ENCODE measurements at places on chromosomes 6 and 20.

DNA sequence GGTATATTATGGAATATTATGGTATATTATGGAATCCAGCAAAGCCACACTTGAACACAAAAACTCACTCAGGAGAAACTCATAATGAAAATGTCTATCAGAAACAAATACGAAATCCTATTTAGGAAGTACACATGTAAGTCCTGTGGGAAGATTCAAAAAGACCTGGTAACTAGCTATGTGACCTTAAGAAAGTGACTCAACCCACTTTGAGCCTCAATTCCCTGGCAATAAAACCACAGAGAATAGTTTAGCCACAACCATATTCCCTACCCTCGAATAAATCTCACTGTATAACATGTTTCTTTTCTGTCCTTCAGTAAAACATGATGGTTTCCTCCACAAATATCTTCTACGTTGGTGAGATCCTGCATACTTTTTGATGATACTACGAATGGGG lies 56.4 kb downstream of the ZMYND8 start:
- no peak for DNase-seq

DNA sequence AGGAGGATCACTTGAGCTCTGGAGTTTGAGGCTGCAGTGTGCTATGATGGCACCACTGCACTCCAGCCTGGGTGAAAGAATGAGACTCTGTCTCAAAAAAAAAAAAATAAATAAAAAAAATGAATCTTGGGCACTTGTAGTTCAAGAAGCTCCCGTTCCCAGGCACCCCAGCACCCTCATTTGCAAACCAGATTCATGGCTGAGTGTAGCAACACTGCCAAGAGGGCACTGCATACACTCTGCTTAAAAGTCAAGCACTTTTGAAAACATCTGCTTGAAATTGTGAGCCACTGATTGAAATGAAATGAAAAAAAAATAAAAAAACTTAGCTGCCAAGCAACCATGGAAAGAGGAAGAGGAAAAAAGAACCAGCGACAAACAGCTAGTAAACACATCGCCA lies 124.7 kb upstream of the SASH1 start:
- no peak for DNase-seq

DNA sequence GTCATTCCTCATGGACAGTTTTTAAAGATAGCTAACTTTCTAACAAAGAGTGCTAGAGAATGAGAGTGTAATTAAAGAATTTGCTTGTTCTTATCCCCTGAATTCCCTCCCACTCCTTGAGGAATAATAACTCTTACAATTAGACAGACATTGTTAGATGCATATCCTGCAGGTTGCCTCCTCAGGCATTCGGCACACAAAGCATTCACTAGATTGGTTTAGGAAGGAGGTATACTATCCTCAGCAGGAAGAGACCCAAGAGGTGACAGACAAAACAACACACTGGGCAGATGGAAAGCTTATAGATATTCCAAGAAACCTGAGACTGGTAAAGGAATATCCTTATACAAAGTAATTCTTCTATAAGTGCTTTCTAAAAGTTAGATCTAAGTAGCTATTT lies 109.1 kb upstream of the FAM184A start:
- DNase-seq, result no peak

- no peak for DNase-seq
Measured at GRCh38 chr6:136550045-136550329, 235 bp downstream of the MAP7 start.

GRCh38 chr6:90096818-90097217 lies 199.8 kb downstream of the BACH2 start:
- DNase-seq, result no peak

GRCh38 chr6:157996201-157996712 lies 14.6 kb downstream of the SYNJ2 start:
- no peak for DNase-seq

- DNase-seq, result no peak
Measured at GRCh38 chr6:1407499-1407990, 18.2 kb downstream of the FOXF2 start.

DNA sequence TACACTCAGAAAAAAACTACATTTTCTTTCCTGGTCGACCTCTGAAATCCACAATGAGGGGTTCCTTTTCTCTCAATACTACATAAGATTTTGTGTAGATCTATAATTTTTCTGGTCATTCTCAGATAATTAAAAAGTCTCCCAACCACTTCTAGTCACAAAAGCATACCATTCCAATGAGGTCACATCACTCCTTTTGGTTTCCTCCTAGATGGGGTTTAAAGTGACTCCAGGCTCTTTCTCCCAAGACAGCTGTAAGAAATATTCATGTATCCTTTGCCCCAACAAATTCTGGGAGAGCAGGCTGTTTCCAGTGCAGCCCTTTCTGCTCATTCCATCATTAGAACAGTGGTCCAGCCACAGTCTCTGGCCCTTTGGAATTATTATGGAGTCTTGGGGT lies 43.1 kb upstream of the BEND6 start:
- no peak for DNase-seq

DNA sequence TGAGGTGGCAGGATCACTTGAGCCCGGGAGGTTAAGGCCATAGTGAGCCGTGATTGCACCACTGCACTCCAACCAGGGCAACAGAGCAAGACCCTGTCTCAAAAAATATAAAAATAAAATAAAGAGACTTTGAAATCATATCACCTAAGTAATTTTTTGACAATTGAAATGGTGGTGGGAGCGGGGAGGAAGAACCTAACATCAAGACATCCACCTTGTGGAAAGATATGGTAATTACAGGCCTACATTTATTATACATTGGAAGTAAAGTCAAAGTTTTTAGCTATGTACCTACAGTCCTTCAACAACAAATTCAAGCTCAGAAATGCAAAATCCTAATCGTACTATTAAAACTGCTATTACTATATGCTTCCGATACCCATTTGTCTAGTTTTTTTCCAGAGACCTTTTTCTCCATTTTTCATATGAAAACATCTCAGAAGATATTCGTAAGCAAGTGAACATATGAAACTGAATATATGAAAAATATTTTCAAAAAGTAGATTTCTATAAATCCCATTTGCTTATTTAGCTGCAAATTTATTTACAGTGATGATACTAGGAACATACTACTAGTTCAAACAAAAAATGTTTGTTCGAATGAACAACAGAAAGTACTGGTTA lies 83.3 kb downstream of the SYCP2 start:
- DNase-seq, result no peak

DNA sequence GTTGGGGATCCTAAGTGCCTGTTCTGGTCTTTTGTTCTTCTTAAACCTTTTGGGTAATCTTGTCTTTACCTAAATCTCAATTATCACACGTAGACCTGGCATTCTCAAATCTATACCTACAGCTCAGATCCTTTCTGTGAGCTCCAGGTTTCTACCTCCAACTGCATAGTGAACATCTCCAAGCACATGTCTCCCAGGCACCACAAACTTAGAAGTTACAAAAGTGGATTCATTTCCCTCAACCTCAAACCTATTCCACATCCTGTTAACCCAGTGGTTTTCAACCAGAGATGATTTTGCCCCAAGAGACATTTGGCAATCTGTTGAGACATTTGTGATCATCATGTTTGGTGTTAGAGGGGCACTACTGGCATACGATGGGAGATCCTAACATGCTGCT lies 183.5 kb downstream of the TENT5A start:
- no peak for DNase-seq

GRCh38 chr20:44736170-44737021 lies 9.3 kb upstream of the KCNK15 start:
- no peak for DNase-seq

DNA sequence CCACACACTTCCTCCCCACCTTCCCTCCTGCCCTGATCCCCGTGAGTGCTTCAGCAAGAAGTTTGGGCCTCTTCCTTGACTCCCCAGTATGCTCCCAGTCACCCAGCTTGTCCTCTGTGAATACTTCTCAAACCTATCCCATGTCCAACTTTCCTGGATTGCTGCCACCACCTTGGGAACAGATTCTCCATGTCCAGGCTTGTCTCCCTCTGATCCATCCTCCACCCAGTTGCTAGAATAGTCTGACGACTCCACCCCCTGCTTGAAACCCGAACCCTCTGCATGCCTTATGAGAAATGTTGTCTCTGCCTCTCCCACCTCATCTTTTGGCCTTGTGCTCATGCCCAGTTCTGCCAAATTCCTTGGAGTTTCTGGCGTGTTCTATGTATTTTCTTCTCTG lies 108.0 kb downstream of the PPP1R14C start:
- DNase-seq, result no peak

- DNase-seq, result no peak
Measured at GRCh38 chr6:13488896-13489237, 1.5 kb upstream of the GFOD1 start.

DNA sequence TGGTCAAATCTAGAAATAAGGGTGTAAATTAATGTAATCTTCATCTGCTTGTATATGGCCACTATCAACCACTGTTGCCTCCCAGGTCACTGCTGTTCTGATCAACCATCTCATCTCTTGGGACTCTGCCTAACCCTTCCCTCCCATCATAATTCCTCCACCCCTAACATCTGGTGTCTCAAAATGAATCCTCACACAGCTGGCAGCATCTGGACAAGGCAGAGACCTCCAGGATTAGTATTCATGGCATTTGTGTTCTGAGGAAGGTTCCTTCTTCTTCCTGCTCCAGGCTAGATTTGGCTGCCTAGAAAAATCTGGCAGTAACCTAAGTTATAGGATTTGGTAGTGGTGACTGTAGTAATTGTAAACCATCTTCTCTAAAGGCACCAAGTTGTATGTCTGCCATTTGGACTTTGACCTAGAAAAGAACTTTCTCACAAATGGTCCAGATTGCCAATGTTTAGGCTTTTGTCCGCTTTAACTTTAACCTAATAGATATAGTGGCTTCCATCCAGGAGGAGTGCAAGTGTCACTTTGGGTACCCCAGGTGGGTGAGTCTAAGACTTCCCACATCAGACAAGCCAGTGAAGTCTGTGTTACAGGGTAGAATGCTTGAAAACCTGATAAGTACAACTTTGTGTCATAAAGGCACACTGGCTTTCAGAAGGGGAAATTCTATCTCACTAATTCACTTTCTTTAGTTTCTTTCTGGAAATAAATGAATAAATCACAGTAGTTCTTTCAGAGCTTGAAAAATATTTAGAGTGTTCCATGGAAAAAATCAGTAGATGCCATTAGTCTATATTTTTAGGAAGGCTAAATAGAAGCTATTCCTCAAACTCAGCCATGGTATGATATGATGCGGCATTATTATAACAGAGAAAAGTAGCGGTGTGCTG lies 3.0 kb upstream of the PHACTR2 start:
- DNase-seq, result no peak

DNA sequence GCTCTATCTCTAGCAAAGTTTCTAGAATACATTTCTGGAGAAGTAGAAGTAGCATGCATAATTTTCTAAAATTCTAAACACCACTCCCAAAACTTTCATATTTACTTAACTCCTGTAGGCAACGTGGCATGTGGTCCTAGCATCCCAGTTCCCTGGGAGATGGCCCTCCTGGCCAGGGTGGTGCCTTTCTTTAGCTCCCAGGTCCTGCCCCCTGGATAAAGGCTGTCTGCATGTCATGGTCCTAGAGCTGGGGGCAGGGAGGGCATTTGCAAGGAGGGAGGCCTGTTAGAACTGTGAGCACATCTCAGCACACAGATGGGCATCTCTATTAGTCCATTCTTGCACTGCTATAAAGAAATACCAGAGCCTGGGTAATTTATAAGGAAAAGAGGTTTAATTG lies 485.6 kb upstream of the SULF2 start:
- no peak for DNase-seq

DNA sequence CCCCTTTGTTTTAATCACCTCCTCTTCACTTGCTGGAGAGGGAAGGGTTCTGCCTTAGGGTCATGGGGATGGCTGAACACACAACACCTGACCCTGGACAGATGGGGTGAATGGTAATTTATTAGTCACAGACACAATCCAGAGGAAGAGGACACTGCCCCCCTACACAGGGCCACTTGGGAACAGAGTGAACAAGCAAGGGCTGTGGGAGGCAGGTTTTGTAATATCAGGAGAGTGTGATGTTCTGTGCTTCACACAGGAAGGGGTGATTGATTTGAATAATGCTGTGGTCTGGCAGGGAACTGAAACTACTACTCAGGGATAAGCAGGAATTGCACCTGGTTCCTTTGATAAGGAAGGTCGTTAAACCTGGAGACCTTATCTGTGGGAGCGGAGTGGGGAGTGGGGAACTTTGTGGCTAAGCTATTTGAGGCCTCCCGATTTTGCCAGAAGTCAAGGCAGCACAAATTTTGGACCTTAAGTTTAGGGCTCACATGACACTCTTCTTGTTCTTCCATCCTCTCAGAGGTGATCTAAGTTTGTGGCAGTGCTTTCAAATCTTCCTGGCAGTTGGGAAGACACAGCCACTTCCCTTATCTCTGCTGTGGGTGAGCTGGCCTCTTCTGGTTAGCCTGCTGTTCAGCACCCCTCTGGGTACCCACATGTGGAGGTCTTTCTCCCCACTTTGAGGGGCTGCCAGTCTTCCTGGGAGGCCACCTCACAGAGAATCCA lies 77.8 kb downstream of the CD164 start:
- DNase-seq, result no peak

- no peak for DNase-seq
Measured at GRCh38 chr20:10832141-10832540, 158.3 kb upstream of the JAG1 start.
